ENCODE measurements at places on chromosomes 3 and 15.

DNA sequence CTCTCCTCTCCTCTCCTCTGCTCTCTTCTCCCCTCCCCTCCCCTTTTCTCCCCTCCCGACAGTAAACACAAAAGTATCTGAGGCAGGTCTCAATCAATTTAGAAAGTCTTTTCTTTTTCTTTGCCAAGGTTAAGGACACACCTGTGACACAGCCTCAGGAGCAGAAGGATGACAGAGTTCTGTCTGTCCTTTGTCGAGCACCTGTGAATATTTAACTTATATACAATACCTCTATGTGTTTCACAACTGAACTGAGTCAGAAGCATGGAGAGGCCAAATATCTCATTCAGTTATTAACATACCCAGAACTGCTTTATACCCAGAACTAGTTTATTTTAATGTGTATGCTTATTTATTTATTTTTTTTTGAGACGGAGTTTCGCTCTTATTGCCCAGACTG is 81.1 kb upstream of the ROBO1 start:
- no peak for DNase-seq

GRCh38 chr3:38658841-38659240 is 9.4 kb upstream of the SCN5A start:
- no peak for DNase-seq

DNA sequence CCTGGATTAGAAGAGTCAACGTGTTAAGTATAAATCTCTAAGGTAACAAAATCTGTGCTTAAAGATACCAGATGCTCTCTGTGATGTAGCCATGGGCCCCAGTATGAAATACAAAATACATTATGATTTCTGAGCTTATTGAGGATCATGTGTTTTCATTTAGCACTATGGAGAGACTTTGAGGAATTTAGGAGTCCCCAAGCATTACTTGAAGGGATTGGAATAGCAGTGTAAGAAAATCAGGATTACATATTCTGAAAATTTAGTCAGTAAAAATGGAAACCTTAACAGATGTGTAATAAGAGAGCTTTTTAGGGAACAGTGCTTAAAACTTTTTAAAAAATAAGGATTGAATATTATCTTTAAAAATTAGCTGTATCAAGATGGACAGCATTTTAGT is 35.5 kb downstream of the ECT2 start:
- no peak for DNase-seq

GRCh38 chr15:48416301-48416700 is 85.1 kb downstream of the DUT start:
- DNase-seq = no peak

GRCh38 chr3:23859012-23859743 is 53.4 kb downstream of the UBE2E1 start:
- DNase-seq = no peak

DNA sequence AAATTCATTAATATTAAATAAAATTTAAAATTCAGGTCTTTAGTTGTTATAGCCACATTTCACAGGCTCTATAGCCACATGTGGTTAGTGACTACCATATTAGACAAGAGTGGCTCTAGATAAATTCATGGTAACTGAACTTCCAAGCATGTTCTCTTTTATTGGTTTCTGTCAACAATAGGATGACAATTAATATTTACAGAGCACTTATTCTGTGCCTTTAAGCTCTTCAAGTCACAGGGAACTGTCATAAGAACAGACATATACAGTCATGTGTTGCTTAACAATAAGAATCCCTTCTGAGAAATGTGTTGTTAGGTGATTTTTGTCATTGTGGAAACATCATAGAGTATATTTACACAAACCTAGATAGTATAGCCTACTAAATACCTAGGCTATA is 38.8 kb upstream of the SLC25A36 start:
- DNase-seq = no peak

DNA sequence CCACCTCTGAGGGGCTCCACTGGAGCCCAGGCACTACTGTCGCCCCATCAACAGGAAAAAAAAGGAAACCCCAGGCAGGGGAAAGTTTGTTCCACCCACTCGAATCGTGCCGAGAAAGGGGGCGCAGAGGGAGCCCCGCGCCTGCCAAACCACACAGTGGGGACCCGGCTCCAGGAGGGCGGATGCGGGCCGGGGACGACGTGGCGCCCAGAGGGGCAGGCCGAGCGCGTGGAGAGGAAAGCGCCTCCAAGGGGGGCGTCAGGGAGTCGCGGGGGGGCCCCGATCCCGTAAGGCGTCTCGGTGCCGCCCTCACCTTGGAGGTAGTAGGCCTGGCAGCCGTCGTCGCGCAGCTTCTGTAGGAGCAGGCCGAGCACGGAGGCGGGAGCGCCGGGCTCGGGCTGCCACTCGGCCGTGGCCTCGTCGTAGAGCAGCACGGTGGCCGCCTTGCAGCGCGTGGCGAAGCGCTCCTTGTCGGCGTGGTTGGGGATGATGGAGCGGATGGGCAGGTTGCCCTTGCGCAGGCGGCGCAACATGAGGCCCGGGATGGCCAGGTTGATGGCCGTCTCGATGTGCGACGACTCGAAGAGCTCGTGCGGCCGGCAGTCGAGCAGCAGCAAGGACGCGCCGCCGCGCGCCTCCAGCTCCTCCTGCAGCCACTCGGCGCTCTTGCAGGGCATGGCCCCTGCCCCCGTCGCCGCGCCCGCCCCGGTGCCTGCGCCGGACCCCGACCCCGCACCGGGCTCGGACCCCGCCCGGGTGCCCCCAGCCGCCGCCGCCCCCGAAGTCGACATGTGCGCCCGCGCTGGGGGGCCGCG is 627 bp downstream of the DUSP7 start:
- peak; percentile 76 for DNase-seq

GRCh38 chr15:55860468-55860867 is 117.5 kb upstream of the PRTG start:
- no peak for DNase-seq

GRCh38 chr3:117435506-117435905 is 725.9 kb downstream of the TUSC7 start:
- no peak for DNase-seq

- peak; percentile 45 for DNase-seq
Measured at GRCh38 chr3:151356794-151357462, 27.6 kb upstream of the P2RY13 start.

DNA sequence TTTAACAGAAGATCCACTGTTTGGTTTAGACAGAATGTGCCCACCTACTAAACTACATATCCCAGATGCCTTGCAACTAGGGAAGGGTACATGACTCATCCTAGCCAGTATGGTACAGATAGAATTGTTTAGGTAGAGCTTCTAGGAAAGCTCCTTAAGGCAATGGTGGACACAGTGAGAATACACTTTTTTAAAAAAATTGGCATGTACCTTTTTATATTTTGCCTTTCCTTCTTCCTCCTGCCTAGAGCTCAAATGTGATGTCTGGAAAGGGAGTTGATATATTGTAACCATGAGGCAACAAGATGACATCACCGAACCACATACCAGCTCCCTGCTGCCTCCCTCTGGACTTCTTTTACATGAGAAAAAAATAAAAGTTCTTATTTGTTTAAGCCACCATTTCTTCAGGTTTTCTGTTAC is 14.4 kb upstream of the C3orf80 start:
- peak; percentile 76 for DNase-seq

- DNase-seq = no peak
Measured at GRCh38 chr3:119748991-119749390, 32.9 kb upstream of the NR1I2 start.

DNA sequence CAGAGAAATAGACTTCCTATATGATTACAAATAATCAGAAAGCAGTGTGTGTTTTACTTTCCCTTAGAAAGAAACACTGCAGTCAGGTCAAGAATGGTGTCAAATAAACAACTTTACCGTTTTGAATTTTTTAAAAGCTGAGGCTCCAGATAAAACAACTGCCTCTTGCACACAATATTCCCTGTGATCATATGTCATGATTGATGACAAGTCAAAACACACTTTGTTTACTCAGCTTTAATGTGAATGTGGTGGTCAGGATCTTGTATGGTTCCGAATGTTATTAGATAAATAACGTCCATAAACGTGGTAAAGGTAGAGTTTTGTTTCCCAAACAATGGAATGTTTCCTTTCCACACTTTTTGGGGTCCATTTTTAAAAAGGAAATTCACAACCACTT is 428.4 kb upstream of the MDFIC2 start:
- DNase-seq = no peak

GRCh38 chr3:181292984-181293383 is 303.4 kb upstream of the DNAJC19 start:
- DNase-seq = no peak

- DNase-seq = no peak
Measured at GRCh38 chr3:11705049-11705448, 61.3 kb upstream of the VGLL4 start.

DNA sequence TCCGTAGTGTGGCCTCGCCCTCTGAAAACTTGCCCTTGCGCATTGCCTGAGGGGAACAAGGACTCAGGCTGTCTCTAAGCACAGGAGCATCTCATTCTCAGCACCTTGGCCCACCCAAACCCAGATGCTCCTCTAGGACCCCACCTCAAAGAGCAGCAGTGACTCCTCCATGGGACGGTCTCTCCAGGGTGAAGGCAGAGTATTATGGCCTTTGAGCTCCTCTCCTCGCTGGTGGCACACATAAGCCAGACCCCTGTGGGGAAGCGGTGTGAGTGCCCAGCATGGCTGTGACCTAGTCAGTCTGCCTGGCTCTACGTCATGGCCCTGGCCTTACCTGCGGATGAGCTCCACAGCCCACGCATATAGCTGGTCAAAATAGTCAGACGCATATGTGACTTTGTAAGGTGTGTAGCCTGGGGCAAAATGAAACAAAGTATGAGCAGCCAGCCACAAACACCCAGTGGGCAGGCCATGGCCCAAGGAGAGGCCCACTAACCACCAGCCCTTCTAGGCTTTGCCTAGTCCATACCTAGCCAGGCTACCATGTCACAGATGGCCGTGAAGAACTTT is 4.4 kb downstream of the QARS1 start:
- DNase-seq = no peak

Measured in suppressor macrophage treated with lipopolysaccharide for 1 hour (primary cell).